Left ventricle myocardium inferior (tissue), 1 donor: ENCODE measurements at places on chromosomes 1 and 21.

DNA sequence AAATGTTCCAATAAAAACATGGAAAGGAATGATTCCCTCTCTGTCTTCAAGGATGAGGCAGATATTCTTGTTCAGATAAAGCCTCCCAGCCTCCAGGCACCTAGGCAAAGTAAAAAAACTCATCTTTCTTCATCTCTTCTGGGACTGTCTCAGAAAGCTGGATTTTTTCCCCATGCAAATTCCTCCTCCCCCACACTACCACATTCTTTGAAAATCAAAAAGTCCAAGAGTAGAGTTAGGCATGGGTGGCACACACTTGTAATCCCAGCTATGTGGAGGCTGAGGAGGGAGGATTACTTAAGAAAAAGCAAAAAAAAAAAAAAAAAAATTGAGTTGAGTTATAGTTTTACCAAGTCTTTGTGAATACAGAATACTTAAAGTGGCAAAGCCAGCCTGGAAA, 82.8 kb downstream of the GLUL start:
- DNase-seq, result no peak

- no peak for DNase-seq
Observed at GRCh38 chr1:110361856-110362255, 22.7 kb downstream of the RBM15 start.

DNA sequence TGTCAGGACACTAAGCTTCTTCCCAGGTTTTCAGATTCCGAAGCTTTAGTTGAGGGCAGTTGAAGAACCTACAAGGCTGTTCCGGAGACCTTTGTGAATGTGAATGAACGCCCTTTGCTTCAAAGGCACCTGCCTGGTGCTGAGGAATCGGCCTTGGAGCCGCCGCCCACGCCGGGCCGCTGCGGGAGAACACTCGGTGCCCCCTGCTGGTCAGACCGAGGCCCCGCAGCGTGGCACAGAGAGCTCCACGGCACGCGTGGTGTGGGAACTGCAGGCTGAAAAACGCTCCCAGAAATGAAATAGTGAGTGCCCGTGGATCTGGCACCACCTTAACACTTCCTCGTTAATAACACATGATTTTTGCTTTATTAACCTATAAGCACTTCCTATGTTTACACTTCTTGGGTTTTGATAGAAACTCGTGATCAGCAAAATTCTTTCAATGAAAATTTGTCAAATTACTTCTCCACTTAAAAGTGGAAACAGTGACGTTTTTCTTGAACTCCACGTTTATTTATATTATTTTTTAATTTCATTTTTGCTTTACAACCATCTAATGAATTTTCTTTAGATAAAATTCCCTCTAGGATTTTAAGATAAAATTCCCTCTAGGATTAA, 460.6 kb downstream of the DSCAM start:
- peak; percentile 32 for DNase-seq

GRCh38 chr1:40313329-40313957, 3.6 kb downstream of the COL9A2 start:
- DNase-seq, result no peak

DNA sequence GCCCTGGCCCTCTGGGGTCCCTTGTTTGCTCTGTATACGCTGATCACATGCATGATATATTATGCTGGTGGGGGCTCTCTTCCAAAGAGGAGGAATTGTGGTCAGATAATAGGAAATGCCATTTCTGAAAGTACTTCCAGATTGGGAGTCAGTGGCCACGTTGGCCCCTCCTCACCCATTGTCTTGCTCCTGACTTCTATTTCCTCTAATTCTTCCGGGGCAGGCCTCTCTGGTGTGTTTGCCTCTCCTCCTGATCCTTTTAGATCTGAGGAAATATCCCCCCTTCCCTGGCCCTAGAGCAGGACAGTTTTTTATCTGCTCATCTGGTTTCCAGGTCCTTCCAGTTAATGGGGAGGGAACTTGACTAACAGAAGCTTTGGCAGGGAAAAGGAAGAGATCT, 2.9 kb downstream of the VANGL2 start:
- no peak for DNase-seq

DNA sequence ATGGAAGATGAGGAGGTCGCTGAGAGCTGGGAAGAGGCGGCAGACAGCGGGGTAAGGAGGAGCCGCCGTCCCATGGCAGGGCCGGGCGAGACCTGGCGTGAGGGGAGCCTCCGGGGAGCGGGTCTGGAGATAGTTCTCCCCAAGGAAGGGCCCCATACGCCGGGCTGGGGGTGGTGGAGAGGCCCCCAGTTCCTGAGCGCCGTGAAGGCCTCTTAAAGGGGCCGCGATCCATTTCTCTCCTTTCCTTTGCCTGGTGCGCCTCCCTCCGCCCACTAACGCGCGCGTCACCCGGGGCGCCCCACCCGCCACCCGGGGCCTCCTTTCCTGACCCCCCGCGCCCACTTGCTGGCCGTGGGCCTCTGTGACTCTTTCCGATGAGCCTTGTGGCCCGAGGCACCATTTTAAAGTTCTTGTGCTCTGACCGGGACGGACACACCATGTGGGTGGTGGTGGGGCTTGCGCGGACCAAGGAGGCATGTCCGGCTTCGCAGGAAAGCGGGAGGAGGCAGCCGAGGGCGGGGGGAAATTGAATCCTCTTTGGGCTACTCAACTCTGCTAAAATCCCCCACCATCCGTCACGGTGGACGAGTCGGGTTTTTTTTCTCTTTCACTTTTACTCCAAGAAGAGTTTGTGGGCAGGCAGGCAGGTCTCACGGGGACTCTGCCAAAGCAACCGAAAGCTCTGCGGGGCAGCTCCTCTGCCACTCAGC, 371 bp downstream of the SZRD1 start:
- DNase-seq, result peak; percentile 82

GRCh38 chr1:8870616-8871538, 7.6 kb downstream of the ENO1 start:
- no peak for DNase-seq

DNA sequence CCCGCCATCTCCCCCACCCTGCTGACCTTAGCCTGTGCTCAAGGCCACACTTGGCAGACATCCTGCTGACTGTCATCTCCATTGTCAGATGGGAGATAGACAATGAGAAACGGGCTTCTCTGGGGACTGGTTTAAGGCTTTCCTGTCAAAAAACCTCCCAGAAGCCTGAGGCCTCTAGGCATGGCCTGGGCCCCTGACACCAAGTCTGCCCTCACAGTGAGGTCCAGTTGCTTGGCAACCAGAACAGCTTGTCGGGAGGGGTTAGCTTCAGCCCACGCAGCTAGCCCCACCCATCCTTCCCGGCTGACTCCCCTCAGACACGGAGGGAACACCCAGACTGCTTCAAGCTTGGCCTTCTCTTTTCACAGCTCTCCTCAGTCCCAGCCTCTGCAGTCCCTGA, 11.0 kb downstream of the PLEKHA6 start:
- DNase-seq, result peak; percentile 85

DNA sequence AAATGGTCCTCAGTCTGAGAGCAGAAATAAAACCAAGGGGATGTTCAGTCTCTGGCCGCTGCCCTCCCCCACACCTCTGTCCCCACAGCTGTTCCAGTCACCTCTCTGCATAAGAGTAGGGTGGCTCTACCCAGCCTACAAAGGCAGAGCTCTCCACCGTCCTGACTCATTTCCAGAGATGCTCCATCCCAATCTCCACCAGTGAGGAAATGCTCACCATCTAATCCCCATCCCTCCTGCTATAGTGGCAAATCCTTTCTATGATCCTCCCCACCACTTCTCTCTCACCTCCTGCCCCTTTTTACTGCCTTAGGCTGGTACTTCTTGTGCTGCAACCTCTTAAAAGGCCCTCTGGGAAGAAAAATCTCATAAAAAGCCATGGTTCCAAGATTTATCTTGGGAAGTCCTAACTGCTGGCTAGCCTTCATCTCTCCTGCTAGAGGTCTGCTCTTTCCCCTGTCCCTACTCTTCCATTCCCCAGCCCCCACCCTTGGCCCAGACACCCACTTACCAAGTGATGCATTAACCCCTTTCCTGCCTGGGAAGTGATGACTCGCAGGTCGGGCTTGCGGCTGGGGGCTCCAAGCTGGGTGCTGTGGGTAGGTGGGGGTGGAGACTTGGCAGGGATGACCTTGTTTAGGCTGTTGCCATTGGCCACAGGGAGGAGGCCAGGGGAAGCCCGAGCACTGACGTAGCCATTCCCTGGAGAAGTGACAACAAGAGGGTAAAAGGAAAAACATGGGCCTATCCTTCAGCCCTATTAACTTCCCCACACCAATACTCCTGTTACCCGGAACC, 23.9 kb downstream of the MEF2D start:
- DNase-seq, result no peak

DNA sequence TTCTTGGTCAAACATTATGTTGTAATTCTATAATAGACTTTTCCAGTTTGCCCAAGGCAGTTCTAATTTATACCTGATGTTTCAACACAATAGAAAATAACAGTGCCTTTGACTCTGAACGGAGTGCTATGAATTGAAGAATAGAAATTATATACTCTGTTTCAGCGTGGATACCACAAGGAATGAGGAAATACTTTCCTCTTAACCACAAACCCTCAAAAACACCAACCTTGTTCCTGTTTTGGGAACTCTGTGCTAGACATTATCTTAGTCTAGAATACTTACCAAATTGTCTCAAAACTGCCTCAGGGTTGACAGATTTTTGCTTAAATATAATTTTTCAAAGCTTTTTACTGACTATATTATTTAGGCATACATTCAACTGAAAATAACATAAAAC, 1629.3 kb downstream of the MRPL39 start:
- DNase-seq, result no peak

DNA sequence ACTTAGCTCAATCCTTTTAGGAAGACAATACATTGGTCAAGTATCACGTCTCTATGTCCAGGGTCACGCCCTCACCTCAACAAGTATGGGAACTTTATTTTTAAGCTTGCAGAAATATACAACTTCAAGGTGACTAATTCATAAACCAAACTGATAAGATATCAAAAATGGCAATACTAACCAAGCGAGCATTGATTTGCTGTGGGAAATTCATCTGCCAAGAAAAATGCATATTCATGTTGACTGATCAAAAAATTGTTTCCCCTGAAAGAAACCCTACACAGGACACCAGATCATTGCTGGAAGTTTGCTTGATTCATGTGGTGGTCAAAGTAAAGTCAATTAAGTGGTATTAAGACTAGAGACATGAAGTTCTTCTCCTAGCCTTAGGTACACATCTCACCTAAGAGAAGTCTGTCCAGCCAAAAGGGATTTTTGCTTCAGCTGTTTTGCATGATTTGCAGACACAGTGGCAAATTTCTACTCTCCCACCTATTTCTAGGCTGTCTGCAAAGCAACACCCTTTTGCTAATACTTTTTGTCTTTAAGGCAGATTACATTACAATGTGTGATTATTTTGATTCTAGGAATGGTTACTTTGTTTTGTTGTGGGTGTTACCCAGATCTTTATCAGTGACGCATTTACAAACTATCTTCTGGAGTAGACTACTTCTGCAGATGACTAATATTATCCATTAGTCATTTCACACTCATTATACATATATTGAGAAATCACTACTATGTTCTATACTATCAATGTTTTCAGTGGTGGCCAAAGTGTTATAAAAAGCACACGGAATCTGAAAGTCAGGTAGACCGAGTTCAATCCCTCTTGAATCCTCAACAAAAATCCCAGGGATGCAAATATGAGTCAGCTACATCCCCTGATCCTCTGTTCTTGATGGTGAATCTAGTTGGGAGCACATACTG, 12.4 kb downstream of the SAMSN1 start:
- no peak for DNase-seq

DNA sequence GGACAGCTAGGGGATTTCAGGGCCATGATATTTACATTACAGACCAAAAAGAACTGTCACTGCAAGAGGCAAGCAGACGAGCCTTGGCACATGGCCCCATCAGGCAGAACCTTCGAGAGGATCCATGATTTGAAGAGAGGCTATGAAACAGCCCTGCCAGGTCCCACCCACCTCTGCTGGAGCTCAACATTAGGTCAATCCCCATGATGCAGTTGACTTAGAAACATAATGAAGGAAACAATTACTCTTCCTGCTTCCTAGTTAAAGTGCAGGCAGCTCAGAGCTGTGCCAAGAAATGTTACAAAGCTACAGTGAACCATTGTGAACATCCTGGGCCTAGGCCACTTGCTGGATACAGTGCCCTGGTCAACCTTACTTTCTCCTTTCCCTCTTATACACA, 41.7 kb upstream of the PTCH2 start:
- DNase-seq, result peak; percentile 21

DNA sequence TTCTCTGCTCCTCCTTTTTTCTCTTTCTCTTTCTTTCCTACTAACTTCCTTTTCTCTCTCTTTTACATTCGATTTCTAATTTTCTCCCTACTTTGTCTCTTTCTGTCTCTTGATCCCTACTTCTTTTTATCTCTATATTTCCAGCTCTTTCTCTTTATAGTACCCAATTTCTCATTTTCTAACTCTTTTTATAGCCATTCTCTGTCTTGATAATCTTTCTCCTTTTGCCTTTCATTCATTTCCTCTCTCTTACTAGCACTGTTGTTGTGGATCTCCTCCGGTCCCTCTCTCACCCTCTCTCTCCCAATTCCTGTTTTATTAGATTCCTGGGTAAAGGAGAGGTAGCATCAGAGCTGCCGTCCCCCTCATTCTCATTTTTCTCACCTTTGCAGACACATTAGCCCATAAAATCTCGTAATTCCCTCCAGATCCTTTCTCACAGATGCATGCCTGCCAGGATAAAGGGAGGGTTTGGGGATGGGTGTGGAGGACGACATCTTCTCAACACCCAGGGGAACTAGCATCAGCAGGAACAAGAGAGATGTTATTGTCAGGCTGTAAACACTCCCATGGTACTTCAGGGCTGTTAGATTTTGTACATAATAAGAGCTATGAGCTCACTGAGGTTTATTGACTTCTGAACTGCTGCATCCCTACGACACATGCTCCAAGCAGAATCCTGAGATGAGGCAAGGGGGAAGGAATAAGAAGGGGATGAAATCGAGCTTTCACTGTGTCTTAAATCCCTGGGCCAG, 159.0 kb upstream of the GALNT2 start:
- no peak for DNase-seq

- no peak for DNase-seq
Observed at GRCh38 chr21:37711286-37711829, 204.9 kb downstream of the KCNJ6 start.

DNA sequence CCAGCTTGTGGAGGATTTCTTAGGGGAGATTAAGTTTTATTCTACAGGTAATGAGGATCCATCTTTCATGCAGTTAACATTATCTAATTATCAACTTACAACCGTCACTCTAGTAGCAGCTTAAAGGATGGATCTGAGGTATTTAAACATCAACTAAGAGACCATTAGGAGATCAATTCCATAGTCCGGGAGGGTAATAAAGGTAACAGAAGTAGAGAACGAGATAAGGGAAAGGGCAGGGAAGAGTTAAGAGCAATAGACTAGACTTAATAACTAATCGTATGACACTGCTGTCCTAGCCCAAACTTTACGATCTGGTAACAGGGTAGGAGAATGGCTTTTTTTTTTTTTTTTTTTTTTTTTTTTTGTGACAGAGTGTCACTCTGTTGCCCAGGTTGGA, 19.5 kb upstream of the CCDC17 start:
- no peak for DNase-seq

- DNase-seq, result no peak
Observed at GRCh38 chr1:24693827-24694379, 50.8 kb downstream of the SRRM1 start.

GRCh38 chr1:152035539-152036266, 1.1 kb downstream of the S100A11 start:
- DNase-seq, result no peak
